AG04450 (cell line): ENCODE measurements at places on chromosomes 5 and 9.

DNA sequence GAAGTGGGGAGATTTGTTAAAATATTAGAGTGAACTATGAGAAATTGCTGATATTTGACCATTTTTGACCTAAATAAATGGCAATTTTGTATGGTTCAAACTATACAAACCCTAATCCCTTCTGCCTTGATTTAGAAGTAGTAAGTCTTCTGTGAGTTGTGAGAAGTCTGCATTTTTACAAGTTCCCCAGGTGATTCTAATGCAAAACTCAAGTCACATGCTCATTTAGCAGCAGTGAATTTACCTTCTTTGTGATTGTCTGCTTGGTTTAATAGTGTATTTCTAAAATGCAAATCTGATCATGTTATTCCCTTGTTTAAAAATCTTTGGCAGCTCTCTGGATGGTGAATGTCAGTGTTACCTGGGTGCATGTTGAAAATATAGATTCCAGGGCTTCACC, 2.8 kb downstream of the MEGF10 start:
- no peak for DNase-seq

DNA sequence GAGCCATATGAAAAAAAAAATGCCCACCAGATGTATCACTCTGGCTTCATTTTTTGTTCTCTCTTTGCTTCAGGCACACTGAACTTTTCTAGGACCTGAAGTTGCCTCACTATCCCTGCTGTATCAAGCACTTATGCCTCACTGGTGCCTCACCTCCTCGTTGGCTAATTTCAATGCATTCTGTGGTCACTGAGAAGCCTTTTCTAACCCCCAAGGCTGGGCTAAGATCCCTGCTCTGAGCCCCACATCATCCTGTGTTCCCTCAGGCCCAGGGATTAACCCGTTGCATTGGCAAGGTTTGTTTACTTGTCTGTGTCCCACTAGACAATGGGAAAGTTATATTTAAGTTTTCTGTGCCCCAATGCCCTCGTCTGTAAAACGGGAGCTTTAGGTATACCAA, 362.7 kb downstream of the OSTF1 start:
- DNase-seq = no peak

GRCh38 chr5:73997960-73998359, 372.0 kb downstream of the ARHGEF28 start:
- no peak for DNase-seq

- no peak for DNase-seq
Measured at GRCh38 chr9:95450171-95451064, 66.4 kb downstream of the PTCH1 start.

DNA sequence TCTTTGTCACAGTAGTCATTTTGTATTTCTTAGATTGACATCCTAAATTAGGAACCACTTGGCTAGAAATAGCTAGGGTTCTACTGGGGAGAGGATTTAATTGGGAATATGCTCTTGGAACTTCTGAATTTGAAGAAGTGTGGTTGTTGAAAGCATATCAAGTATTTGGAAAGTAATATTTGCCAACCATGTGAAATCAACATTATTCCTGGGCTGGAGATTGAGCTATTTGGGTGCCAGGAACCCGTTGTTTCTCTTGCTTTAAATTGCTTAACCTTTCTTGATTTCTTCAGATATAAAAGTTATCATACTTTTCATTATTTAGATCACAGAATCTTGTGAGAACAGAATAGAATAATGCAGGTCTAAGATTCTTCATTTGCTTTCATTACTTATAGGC, 178.4 kb upstream of the ELL2 start:
- DNase-seq = no peak
